ENCODE measurements at places on chromosomes 2 and 18.

- DNase-seq = no peak
Measured at GRCh38 chr2:54092940-54093339, 22.5 kb upstream of the ACYP2 start.

- peak; percentile 86 for DNase-seq
Measured at GRCh38 chr18:80034068-80034851, at the start of gene RBFA. Gene RBFA (plus strand): TSS chr18:80034434. CDS start chr18:80034496, 62 bp downstream.

DNA sequence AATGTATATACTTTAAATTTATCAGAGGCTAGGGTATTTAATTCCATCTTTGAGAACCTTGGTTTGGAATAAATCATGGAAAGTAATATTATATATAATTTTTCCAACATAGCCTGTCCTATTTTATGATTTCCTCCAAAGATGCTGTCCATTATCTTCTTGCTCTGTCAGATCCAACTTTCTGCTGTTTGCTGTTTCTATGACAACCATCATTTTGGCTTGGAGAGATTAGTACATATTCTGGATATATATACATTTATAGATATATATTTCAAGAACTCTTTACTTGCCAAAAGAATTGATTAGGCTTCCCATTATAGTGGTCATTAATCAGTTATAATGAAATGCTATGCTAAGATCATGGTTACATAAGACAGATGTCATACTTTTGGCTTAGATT lies 31.3 kb downstream of the CSRNP3 start:
- DNase-seq = no peak

GRCh38 chr2:67773851-67774250 lies 289.0 kb downstream of the C1D start:
- DNase-seq = no peak

DNA sequence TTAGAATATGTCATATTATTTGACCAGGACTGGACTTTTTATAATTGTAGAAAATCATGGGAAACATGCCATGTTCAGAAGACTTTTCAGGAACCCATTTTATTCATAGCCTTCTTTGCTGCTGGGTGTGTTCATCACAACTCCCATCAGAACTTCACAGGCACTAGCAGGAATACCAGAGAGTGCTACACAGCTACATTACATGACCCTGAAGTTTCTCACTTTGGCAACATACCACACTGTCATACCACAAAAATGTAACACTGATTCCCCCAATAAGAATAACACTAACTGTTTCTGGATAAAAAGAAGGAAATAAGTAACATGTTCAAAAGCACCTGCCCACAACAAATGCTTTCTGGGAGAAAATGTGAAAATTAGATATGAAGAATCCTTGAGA lies 405.4 kb downstream of the CDH2 start:
- no peak for DNase-seq

- DNase-seq = no peak
Measured at GRCh38 chr2:48169141-48169592, 262.9 kb upstream of the FBXO11 start.

DNA sequence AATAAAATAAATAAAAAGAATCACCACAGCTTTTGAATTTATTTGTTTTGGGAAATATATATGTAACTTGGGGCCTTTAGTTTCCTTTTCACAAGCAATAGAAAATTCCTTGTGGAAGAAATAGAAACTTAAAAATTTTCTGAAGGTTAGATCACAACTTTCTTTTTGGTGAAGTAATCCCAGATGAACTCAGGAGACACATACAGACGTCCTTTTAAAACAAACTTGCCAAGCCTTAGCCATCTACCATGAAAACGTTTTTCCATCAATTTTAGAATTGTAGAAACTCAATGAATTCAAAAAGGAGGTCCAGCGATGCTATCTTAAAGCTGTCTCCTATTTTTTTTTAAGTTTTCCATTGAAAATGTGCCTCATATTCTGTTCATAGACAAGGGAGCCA lies 225.6 kb downstream of the ASXL3 start:
- no peak for DNase-seq

DNA sequence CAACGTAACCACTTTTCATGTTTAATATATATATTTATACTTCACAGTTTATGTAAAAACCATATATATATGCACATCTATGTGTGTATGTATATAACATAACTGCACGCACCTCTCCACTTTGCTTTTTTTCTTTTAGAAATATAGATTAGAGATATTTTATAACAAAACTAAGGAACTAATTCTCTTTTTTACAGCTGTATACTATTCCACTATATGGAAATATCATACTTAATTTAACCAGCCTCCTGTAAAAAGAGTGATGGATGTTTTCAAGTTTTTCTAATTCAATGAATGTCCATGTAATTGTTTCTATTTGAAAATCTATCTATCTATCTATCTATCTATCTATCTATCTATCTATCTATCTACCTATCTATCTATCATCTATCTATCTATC lies 4.6 kb downstream of the ARHGAP15 start:
- no peak for DNase-seq

GRCh38 chr2:227908266-227909054 lies 37.0 kb downstream of the DAW1 start:
- no peak for DNase-seq
